Stimulated activated CD4-positive, alpha-beta T cell treated with anti-CD3 and anti-CD28 coated beads, TNF-alpha, amount 100 ng/mL, for 24 hours (primary cell): ENCODE measurements at places on chromosomes 1 and 21.

DNA sequence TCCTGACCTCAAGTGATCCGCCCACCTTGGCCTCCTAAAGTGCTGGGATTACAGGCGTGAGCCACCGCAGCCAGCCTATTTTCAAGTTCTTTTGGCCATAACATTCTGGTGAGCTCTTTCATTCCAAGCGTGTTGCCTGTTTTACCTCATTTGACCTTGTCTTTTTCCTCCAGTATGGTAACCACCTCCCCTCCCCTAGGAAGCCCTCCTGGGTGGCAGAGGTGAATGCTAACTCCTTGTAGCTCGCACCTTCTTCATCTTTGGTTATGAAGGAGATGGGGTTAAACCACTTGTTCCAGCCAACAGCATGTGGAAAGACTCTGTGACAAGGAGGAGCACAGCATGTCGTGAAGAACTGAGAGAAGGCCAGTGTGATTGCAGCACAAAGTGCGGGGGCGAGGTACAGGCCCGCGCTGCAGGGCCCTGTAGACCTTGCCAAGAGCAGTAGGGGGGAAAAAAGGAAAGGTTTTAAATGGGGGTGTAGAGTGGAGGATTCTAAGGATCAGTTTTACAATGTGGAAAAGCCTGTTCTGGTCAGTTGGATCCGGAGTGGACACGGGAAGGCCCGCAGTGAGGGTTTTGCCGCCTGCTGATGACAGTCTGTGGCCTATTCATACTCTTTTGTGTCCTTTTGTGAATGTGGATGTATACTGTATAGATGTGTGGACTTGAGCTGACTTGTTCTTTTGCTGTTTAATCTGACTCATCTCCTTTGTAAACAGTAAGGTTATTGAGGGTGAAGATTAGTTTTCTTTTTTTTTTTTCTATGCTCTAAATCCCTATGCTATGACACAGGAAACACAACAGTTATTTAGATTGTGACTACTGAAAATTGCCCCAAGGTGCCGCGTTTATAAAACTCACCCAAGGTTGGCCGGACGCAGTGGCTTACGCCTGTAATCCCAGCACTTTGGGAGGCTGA, 7.5 kb upstream of the ZNF436 start:
- no peak for DNase-seq

DNA sequence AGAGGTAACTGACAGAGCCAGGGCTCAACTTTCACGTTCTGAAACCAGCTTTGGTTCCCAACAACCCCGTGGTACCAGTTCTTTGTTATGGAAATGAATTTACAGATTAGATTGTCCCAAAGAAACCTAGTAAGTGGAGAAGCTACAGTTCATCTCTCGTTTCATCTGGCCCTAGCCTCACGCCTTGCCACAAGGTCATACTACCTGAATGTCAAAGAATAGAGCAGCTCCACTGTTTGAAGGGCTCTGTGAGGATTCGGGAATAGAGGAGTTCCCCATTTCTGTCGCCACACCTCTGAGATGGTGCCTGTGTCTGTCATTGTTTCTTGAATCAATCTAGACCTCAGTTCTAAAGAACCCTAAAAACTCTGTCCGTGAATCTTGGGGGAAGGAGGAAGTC, 15.0 kb upstream of the CDC42 start:
- no peak for DNase-seq

DNA sequence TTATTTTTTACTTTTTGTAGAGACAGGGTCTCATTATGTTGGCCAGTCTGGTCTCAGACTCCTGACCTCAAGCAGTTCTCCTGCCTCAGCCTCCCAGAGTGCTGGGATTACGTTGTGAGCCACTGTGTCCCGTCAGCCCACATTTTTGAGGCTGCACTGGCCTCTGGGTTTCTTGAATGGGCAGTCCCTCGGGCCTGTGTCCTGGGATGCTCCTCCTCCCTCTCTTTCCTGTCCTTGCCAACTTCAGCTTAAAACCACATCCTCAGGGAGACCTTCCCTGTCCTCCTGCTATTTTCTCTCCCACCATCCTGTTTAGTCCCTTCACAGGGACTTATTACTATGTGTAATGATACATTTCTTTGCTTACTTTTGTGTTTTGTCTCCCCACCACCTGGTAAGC, 31.4 kb upstream of the LYST start:
- DNase-seq = no peak

- no peak for DNase-seq
Observed at GRCh38 chr1:193905288-193906085, 719.1 kb upstream of the B3GALT2 start.

DNA sequence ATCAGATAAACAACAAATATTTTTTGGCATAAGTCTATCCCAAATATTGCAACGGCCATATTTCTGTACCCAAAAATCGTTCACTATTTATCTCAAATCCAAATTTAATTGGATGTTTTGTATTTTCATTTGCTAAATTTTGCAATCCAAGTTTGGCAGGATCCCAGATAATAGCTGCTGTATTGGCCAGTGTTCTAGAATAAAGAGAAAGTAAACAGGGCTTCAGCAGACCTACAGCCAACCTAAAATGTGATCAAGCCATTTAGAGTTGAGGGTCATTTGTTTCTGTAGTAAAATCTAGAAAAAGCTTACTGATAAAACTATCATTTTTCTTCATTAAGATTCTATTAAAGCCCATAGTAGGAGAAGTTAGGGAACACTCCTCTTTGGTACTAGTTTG, 506.6 kb upstream of the PTBP2 start:
- no peak for DNase-seq

DNA sequence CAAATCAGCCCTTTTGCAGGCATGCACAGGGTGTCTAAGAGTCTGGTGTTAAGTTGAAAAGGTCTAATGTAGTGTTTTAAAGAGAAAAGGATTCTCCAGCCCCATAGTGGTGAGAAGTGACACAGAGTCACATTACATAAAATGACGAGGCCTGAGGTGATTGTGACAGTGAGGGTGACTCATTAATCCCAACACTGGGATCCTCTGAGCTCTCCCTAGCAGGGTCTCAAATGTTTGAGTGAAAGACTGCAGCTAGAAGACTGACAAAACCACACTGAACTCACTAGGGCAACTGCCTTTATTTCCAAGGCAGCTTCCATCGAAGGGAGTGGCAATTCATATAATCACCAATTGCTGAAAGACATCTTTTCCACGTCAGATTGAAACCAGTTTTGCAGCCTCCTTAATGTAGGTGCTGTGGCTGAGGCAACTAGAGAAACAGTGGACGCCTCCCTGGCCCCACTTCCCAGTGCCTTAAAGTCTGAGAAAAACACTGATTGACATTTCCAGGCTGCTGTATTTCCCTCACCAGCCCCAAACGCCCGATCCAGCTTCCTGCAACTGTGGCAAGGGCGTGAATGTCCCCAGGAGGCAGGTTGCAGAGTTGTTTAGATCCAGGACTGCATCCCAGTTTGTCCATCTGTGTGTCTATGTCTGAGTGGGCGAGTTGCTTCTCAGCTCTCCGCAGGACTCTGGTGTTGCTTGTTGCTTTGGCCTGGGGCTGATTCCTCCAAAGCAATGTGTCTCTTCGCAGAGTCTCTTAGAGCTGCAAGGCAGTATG, 81.4 kb downstream of the RUNX1 start:
- no peak for DNase-seq

DNA sequence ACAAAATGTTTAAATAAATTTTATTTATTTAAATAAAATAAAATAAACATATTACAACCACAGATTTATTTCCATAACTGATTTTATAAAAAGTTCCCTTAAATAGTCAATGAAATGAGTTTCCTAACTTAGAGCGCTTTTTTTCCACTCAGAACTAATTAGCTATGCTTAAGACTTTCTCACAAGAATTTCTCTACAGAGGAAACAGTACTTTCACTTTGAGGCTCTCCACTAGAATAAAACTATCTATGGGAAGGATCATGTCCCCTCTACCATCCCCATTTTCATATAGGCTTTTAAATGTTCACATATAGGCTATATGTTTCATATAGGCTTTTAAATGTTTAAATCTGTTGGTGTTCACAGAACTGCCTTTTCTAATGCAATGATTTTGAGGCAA, 40.0 kb upstream of the DPH5 start:
- DNase-seq = no peak

- DNase-seq = no peak
Observed at GRCh38 chr1:207140536-207140935, 36.5 kb downstream of the C4BPA start.
